Myocyte (in vitro differentiated cells): ENCODE measurements at places on chromosomes 11 and 22.

DNA sequence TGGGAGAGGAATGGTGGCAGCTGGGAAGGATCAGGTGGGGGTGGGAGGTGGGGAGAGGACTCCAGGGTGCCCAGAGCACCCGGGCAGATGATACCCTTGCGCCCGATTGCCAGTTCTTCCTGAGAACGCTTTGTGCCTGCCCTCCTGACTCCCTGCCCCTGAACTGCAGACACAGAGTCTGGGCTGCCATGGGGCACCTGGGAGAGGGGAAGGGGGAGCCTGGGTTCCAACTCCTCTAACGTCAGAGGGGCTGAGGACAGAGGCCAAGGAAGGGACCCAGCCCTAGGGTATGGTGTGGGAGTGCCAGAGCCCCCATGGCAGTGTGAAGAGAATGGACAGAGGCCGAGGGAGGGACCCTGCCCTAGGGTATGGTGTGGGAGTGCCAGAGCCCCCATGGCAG, 920 bp upstream of the KCNK7 start:
- no peak for DNase-seq

DNA sequence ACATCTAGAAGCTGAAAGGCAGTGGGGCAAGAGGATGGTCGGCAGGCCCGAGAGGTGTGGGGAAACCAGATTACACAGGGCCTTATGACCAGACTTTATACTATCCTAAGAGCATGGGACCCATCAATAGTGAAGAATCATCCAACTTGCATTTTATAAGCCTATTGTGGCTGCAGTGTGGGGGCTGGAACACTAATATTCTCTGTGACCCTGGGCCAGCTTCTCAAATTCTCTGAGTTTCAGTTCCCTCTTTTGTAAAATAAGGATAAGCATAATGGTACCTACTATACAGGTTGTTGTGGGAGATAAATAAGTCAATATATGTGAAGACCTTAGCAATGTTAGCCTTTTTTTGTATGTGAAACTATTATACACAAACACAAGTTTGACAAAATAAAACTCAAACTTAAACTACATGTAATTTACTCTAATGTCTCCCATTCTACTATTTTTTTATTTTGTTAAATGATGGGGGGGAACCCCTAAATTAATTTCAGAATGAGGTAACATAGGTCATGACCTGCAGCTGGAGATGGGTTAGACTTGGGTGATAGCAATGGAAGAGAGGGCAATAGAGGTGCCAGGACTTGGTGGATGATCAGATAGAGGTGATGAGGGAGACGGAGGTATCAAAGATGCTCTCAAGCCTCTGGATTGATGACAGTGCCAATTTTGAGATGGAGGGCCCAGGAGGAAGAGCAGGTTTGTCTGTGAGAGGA, 30.1 kb downstream of the SMCO4 start:
- no peak for DNase-seq

DNA sequence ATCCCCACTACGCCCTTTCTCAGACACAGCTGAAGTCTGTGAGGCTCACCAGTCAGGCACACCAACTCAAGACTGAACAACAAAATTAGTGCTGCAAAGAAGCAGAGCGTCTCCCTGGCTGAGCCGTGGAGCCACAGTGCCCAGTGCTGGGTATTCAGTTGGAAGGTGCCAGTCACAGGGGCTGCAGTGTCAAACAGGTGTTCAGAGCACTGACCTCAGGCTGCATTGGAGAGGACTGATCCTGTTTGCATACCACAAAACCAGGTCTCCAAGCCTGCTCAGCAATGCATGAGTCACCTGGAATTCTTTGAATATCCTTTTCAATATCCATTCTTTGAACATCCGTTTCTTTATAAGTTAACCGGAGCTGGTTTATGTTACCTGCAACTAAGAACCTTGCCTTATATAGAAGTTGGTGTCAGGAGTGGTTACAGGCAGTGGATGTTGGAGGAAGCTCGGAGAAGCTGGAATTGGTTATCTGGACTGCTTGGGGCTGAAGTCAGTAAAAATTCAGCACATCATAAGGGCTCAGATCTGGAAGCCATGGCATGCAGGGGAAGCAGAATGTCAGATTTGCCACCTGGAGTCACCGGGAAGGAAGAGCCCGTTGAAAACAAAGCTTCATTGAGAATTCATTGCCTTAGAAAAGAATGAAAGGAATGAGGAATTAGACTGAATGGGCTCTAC, 30.3 kb downstream of the PDGFB start:
- peak; percentile 63 for DNase-seq

DNA sequence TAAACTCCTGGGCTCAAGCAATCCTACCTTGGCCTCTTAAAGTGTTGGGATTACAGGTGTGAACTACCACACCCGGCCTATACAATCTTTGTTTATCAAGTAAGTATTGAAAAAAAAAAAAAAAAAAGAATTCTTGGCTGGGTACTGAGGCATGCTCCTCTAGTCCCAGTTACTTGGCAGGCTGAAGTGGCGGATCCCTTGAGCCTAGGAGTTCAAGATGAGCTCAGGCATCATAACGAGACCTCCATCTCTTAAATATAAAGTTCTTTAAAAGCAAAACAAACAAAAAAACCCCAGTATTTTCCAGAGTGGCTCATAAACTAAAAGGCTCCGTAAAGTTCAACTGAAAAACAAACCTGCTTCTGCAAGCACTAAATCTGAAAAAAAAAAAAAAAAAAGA, 50.3 kb upstream of the GAB2 start:
- DNase-seq: no peak

GRCh38 chr11:129590030-129590752, 214.5 kb downstream of the BARX2 start:
- DNase-seq: no peak

GRCh38 chr11:35798983-35799382, 136.4 kb downstream of the TRIM44 start:
- no peak for DNase-seq

- no peak for DNase-seq
Measured at GRCh38 chr22:49235463-49236300, 592.0 kb downstream of the BRD1 start.

- peak; percentile 78 for DNase-seq
Measured at GRCh38 chr11:93921695-93922468, 71.5 kb upstream of the VSTM5 start.

DNA sequence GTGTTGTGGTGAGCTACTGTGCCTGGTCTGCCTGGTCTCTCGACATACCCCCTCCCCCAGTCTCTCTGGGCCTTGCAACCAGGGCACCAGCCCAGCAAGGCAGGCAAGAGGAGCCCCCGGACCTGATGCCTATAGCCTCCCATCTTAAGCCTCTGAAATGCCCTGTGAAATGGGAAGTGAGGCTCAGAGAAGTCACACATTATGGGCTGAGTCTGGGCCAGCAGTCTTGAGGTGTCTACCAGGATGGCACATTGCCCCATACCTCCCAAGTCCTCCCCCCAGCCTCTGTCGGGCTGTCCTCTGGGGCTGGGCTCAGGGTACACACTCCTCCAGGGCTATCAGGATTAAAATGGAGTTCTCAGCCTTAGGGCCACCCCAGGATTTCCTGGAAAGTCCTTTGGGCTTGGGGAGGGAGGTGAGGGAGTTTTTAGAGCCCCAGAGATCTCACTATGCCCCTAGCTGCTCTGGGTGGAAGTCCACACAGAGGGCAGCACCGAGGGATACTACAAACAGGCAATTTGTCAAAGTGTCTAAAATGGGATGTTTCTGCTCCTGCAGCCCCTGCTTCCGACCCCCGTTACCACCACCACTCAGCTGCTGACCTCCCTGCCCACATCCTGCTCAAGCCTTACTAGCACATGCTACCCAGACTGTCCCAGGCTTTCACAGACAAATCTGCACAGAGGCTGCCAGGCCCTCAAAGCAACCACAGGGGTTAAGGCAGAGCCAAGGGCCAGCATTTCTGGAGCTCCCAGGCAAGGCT, 3.1 kb upstream of the SH3BP1 start:
- peak; percentile 98 for DNase-seq

DNA sequence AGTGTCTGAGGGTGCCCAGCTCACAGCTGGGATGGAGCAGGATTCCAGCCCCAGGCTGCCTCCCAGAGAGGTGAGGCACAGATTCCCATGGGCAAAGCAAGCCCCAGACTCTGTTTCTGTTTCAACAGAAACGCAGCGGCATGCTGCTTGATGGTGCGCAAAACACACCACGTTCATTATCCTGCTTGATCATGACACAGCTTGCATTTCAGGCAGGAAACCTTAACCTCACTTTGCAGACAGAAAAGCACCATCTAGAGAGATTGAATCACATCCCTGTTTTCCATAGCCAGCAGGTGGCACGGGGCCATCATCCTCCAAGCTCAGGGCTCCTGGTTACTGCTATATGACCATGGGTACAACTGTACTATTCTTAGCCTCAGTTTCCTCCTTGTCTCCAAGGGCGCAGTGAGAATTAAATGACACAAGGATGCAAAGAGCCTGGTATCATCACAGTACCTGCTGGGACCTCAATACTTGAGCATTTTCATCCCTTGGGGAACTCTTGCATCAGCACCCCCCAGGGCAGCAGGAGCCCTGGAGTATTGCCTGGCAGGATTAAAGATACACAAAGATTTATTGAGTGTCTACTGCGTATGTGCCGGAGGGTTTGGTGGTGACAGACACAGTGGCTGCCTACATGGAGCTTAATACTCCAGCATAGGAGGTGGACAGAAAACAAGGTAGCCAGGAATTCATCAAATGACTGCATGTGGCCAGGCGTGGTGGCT, 110.0 kb downstream of the TP53I11 start:
- no peak for DNase-seq

DNA sequence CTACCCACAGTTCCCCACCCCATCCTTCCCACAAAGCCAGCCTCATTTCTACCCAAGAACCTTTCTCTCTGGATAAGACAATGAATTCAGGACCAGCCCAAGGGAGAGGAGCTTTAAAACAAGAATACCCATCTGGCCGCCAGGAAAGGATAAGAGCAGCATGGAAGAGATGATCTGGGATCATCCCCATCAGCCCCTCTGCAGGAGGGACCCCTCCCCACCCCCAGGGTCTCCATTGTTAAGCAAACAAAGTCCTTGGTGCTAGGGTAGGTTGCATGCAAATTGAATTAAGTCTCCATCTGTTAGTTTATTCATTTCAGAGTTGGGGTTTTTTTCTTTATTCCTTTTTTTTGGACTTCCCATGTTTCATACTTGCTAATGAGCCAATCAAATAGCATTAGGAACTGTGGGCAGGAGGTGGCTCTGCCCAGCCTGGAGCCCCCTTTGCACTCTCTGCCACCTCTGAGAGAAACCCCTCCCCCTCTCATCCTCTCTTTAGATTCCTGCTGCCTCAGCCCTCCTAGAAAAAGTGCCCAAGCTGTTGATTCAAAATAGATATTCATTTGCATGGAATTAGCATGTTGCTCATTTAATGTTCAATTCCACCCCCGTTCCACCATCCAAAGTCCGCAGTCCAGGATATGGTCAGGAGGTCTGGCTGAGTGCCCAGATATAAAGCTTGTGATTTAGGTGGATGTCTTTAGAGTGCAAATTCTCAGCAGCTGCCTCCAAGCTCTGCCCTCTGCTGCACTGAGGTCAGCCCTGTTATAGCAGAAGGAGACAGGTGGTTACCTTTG, 138.5 kb upstream of the NCAM1 start:
- DNase-seq: peak; percentile 58

- DNase-seq: no peak
Measured at GRCh38 chr11:121777056-121777455, 324.3 kb upstream of the SORL1-AS1 start.

DNA sequence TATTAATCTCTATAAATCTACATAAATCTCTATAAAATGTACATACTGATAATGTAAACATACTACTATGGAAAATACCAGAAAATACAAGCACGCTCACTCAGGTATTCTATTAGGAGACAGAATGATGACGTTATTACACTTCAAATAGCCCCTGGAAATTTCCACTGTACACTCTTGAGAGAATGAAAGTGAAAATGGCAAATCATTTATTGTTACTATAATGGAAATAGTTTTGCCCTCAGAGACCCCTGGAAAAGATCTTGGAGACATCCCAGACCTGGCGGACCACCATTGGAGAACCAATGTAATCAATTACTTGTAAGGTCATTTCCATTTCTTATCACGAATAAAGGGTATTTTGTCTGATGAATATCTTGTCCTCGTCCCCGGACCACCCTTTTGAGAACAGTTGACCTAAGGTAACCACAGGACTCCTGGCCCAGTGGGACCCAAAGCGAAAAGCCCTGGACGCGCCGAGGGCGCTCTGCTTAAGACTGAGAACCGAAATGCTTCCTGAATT, 509 bp upstream of the PRRG4 start:
- no peak for DNase-seq

- DNase-seq: no peak
Measured at GRCh38 chr22:38172832-38173640, 8.6 kb downstream of the PLA2G6 start.

DNA sequence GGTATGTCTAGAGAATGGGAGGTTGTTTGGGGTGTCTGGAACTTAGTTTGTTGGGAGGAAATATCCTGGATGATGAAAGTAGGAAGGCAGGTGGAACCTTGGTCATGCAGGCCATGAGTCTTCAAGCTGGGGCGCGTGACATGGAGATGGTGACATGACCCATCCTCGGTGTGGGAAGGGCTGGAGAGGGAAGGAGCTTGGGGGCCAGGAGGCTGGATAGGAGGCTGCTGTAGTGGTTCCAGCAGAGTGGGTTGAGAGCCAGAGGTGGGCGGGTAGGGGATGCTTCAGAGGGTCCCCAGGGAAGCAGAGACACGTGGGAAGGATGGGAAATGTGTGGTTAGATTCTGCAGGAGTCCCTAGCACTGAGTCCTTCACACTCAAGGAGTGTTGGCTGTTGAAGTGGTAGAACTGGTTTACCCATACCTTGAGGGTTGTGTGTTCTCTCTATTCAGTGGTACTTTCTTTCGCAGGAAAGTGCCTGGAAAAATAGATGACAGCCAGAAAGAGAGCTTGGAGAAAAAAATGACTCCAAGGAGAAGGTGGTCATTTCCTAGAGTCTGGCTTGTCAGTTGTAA, 56.8 kb downstream of the LDLRAD3 start:
- no peak for DNase-seq

DNA sequence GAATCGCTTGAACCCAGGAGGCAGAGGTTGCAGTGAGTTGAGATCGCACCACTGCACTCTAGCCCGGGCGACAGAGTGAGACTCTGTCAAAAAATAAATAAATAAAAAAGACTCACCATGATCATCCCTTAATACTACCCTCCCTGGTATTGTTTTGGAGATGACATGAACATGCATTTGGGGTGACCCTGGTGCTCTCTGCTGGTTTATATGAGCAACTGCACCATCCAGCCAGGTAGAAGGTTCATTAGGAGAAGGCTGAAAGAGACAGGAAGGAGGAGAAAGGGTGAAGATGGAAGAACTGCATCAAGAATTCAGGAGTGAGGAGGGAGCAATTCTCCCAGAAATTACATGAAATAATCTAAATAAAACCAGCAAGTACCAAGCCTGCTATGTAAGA, 37.8 kb downstream of the SLC5A1 start:
- DNase-seq: peak; percentile 50

GRCh38 chr11:45791524-45791923, 13.4 kb upstream of the SLC35C1 start:
- no peak for DNase-seq

- DNase-seq: no peak
Measured at GRCh38 chr11:12439615-12440014, 62.2 kb downstream of the PARVA start.
